Neural progenitor cell (in vitro differentiated cells): ENCODE measurements at places on chromosomes 7 and 10. TPM values are rescaled to one million over a fixed set of nuclear protein-coding genes. Genes with fewer than 3 reads are reported as not detected.

GRCh38 chr10:65033957-65034356, 1512.8 kb downstream of the REEP3 start:
- H3K4me3 ChIP-seq: no peak overlapping the region
- no peaks in the 10 kb centered on the region for H3K36me3 ChIP-seq
- H3K27me3 ChIP-seq: no peaks in the 10 kb centered on the region
- DNase-seq: no peak

The NPFFR1 gene
- 0.06 TPM in 1 of 2 replicates, not detected in the other for total RNA-seq

DNA sequence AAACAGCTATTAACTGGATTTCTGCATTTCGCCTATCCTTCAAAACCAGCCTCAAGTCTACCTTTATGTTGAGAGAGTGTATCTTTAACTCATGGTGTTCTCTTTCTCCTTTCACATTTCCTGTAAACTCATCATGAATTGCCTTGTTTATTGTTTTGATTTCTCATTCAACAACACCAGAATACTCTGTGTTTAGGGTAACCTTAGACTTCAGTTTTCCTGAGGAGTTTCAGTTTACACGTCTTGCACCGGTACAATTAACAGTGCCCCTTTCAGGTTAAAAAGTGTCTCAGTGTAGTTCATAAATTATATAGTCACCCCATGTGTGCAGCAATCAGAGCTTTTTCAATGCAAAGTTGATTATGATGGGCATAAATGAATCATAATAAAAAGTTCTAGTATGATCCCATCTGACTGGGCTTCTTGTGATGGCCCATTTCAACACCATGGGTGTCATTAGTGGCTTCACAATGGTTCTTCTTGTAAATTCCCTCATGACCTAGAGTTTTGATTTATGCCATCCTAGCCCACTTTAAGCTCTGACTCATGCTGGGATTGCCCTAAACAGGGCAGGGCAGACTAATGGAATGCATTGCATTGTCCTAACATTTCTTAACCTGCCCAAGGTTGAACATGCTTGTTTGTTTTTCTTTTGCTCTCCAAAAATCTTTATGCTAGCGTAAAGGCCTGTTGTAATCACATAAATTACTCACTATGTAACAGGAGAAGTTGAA, 22.0 kb downstream of the ITGB8 start:
- H3K27me3 ChIP-seq: no peaks in the 10 kb centered on the region
- peaks cover 9% of the 10 kb centered on the region for H3K4me1 ChIP-seq
- no peak overlapping the region for H3K4me3 ChIP-seq
- H3K27ac ChIP-seq: no peak overlapping the region
- H3K36me3 ChIP-seq: no peaks in the 10 kb centered on the region

DNA sequence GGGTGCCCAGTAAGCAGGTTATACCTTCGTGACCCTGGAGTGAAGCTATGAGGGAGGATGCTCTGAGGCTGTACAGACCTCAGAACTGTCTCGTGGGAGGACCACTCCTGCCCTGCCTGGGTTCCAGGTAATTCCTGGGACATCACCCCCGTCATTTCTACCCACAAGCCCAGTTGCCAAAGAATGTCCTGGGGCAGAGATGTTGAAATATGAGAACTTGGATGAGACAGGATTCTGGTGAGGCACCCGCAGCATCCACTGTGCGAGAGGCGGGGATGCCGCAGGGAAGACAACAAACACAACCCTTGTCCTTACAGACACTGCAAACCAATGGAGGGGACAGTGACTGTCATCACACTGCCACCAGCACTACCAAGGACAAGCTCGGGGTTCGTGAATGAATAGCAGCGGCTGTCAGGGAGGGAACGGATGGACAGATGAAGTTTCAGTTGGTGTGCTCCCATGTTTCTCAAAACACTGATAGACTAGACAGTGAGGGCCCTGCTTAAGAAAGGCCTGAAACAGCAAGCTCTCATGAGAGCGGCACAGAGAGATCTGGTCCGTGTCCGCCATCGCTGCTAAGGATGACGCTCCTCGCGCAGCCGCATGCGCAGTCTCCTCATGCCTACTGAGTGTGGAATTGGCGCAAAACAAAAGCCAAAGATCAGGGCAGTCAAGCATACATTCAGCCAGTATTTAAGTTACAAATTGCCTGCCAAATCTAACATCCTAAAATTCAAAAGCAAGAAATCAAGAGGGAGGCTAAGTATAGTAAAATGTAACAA, 82.0 kb upstream of the RHEB start:
- no peak overlapping the region for H3K4me3 ChIP-seq
- no peaks in the 10 kb centered on the region for H3K4me1 ChIP-seq
- no peak overlapping the region for H3K27ac ChIP-seq
- no peaks in the 10 kb centered on the region for H3K36me3 ChIP-seq
- no peaks in the 10 kb centered on the region for H3K27me3 ChIP-seq

GRCh38 chr10:28798964-28799363, 121.6 kb downstream of the BAMBI start:
- H3K27me3 ChIP-seq: no peaks in the 10 kb centered on the region
- no peaks in the 10 kb centered on the region for H3K36me3 ChIP-seq
- no peak overlapping the region for H3K27ac ChIP-seq
- DNase-seq: no peak
- H3K4me1 ChIP-seq: peaks cover 13% of the 10 kb centered on the region
- no peak overlapping the region for H3K4me3 ChIP-seq

DNA sequence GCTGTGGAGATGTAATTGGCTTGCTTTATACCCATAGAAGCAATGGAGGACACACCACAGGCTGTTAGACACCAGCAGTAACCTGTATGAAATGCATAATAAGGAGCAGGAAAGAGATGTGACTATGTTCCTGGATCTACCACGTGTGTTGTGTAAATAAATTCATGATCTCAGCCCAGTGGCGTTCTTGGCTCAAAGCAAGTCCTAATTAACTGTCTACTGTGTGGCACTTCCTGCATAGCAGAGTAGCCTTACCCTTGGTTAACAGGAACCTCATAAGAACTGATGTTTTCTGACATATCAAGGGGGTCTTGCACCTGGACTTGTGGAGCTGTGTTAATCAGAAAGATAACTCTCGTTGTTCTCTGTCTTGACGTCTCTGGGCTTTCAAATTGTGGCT, 25.7 kb upstream of the FAM180A start:
- DNase-seq: no peak
- peaks cover 27% of the 10 kb centered on the region for H3K4me1 ChIP-seq
- H3K27me3 ChIP-seq: no peaks in the 10 kb centered on the region
- H3K27ac ChIP-seq: peak overlapping the region; percentile 68
- H3K4me3 ChIP-seq: no peak overlapping the region

DNA sequence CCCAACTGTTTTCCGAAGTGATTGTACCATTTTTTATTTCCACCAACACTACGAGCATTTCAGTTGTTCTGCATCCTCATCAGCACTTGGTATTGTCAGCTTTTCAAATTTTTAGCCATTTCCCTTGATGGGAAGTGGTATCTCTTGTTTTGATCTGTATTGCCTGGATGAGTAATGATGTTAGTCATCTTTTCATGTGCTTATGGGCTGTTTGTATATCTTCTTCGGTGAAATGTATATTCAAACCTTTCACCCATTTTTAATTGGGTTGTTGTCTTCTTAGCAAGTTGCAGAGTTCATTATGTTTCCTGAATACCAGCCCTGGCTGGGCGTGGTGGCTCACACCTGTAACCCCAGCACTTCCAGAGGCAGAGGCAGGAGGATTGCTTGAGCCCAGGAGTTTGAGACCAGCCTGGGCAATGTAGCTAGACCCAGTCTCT, 22.1 kb downstream of the CLIP2 start:
- no peak overlapping the region for H3K4me3 ChIP-seq
- DNase-seq: no peak
- H3K27me3 ChIP-seq: no peaks in the 10 kb centered on the region
- H3K4me1 ChIP-seq: peaks cover 6% of the 10 kb centered on the region

- no peak overlapping the region for H3K27ac ChIP-seq
- no peaks in the 10 kb centered on the region for H3K36me3 ChIP-seq
- no peaks in the 10 kb centered on the region for H3K4me1 ChIP-seq
Observed at GRCh38 chr10:116109481-116109880, 163.5 kb downstream of the GFRA1 start.

DNA sequence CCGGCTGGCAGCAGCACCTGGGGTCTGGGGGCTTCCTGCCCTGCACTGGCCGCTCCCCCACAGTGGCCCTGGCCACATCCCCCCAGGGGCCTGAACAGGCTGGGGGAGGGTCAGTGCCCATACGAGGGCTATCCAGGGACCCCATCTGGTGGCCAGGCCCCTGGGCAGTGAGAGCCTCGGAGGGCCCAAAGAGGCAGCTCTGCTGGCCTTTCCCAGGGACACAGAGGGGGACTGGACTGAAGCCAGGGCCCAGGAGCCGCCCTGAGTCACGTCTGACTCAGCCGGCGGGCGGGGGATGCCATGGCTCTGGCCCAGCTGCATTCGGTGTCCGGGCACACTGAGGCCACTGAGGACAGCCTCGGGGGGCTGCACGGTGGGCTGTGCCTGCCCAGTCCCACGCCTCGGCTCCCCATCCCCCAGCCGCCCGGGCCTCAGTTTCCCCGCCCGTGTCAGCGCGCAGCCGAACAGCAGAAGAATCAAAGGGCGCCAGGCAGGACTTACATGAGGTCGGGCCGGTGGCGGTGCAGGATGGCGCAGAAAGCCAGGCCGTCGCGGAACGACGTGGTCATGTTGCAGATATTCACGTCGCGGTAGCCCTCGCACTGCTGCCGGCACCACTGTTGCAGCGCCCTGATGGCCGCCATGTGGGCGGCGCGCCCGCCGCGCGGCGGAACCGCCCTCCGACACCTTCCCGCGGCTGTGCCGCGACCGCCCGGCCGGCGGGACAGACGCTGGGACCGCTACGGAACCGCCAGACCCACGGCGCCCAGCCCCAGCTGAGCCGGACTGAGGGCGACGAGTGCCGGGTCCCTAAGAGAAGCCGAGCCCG, at the start of gene MICALL2:
Gene MICALL2, minus strand, starts transcription at position 788 of the 829 bp plus-strand sequence. Its CDS starts 144 bp downstream, at position 644.
- no peaks in the 10 kb centered on the region for H3K27me3 ChIP-seq
- H3K27ac ChIP-seq: no peak within 1 kb of the TSS
- H3K4me3 ChIP-seq: peak within 1 kb of the TSS; percentile 78
- peaks cover 11% of the 10 kb centered on the region for H3K4me1 ChIP-seq
- H3K36me3 ChIP-seq: no peaks in the 10 kb centered on the region
- DNase-seq: peak; percentile 55

GRCh38 chr7:116952635-116953371, 498 bp upstream of the ST7 start:
- H3K27me3 ChIP-seq: no peaks in the 10 kb centered on the region
- DNase-seq: peak; percentile 53
- peak overlapping the region; percentile 56 for H3K27ac ChIP-seq
- peak overlapping the region; percentile 96 for H3K4me3 ChIP-seq
- H3K4me1 ChIP-seq: peaks cover 13% of the 10 kb centered on the region
- H3K36me3 ChIP-seq: no peaks in the 10 kb centered on the region

GRCh38 chr10:101354328-101355071, 535 bp downstream of the BTRC start:
- peak; percentile 94 for DNase-seq
- peak overlapping the region; percentile 68 for H3K4me3 ChIP-seq
- H3K27me3 ChIP-seq: no peaks in the 10 kb centered on the region
- H3K36me3 ChIP-seq: no peaks in the 10 kb centered on the region
- H3K4me1 ChIP-seq: peaks cover 12% of the 10 kb centered on the region
- peak overlapping the region; percentile 59 for H3K27ac ChIP-seq

DNA sequence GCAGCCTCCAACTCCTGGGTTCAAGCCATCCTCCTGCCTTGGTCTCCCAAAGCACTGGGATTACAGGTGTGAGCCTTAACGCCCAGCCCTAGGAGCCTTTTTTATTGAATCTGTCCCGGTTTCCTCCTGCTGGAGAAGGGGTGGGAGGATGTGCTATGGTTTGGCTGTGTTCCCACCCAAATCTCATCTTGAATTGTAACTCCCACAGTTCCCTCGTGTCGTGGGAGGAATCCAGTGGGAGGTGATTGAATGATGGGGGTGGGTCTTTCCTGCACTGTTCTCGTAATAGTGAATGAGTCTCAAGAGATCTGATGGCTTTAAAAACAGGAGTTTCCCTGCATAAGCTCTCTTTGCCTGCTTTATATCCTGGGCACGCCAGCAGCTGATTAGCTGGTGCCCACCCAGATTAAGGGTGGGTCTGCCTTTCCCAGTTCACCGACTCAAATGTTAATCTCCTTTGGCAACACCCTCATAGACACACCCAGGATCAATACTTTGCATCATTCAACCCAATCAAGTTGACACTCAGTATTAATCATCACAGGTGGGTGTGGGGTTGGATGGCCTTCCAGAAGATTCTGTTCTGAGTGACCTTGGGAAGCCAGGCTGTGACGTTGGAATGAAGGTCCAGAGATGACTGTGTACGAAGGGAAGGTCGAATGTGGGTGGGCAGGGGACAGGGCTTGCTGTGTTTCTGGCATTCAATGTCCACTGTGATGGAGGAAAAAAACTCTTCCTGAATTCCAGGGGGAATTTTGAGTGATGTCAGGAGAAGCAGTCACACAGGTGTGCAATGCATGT, 33.8 kb upstream of the CUX1 start:
- H3K27ac ChIP-seq: no peak overlapping the region
- H3K36me3 ChIP-seq: no peaks in the 10 kb centered on the region
- H3K4me3 ChIP-seq: no peak overlapping the region
- no peaks in the 10 kb centered on the region for H3K27me3 ChIP-seq

GRCh38 chr7:103988468-103989199, 824 bp downstream of the RELN start:
- peaks cover 3% of the 10 kb centered on the region for H3K4me1 ChIP-seq
- DNase-seq: peak; percentile 24
- no peaks in the 10 kb centered on the region for H3K36me3 ChIP-seq
- H3K27ac ChIP-seq: no peak overlapping the region
- H3K4me3 ChIP-seq: peak overlapping the region; percentile 45

The PIP gene
- total RNA-seq: not detected in 2 replicates

DNA sequence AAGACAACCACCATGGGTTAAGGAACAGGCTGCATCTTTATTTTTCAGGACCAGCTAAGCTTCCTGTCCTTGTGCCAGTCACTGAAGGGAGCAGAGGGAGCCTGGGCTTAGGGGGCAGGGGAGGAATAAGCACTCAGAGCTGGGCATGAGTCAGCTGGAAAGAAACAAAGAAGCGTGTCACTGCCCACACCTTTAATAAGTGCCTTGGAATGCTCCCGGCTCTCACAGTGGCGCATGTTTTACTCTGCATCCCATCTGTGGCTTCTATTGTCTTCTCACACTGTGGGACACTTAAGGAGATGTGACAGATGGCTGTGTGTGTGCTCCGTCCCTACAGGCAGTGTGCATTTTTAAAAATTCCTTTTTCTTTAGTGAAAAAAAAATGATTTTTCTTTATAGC, 71.7 kb downstream of the MTURN start:
- H3K4me3 ChIP-seq: no peak overlapping the region
- H3K27me3 ChIP-seq: no peaks in the 10 kb centered on the region
- no peaks in the 10 kb centered on the region for H3K36me3 ChIP-seq
- no peak overlapping the region for H3K27ac ChIP-seq

GRCh38 chr7:139673230-139673629, 104.6 kb downstream of the HIPK2 start:
- no peak overlapping the region for H3K4me3 ChIP-seq
- H3K27ac ChIP-seq: no peak overlapping the region
- no peaks in the 10 kb centered on the region for H3K36me3 ChIP-seq
- H3K4me1 ChIP-seq: peaks cover 6% of the 10 kb centered on the region
- no peak for DNase-seq
- no peaks in the 10 kb centered on the region for H3K27me3 ChIP-seq

The ADAP1 gene
- 0.30 and 2.0 TPM in 2 replicates for total RNA-seq

The LBX1 gene
- total RNA-seq: not detected in 2 replicates

The LDB3 gene
- total RNA-seq: 0.03 TPM in 1 of 2 replicates, not detected in the other

DNA sequence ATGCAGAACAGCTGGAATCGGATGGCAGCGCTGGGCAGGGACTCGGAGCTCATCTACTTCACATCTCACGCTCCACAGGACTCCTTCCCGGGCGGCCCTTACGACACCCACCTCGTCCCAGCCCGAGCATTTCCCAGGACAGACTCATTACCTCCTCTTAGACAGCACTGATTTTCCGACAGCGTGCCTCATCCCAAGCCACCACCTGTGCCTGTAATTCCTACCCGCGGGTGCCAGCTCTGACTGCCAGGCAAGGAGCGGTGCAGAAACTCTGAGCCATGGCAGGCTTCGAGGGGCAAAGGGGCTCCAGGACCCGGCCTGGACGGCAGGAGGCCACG, 25.6 kb downstream of the GPER1 start:
- H3K27me3 ChIP-seq: no peaks in the 10 kb centered on the region
- DNase-seq: no peak
- H3K4me3 ChIP-seq: no peak overlapping the region
- H3K4me1 ChIP-seq: no peaks in the 10 kb centered on the region
- no peaks in the 10 kb centered on the region for H3K36me3 ChIP-seq
